ENCODE measurements at places on chromosomes 5 and 9.

- no peak for DNase-seq
These were observed 32.0 kb downstream of the ANGPTL2 start for GRCh38 chr9:127090341-127090985.

- no peak for DNase-seq
These were observed 176.8 kb downstream of the MELK start for GRCh38 chr9:36749461-36749860.

DNA sequence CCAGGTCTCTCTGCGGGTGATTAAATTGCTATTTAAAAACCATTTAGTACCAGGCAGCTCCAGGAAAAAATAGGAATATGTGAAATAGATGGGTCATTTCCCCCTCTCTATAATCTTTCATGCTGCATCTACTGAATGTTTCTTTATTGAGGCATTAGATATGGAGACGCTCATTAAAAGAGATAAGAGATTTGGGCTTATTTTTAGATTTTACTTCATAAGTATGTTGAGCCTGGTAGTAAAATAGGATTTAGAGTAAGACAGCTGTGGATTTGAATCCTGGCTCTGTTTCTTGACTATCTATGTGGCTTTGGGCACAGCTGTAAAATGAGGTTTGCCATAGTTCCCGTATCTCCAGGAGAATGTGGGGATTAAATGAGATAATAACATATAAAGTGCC lies 451.0 kb upstream of the GRIA1 start:
- no peak for DNase-seq

- DNase-seq: no peak
These were observed 7.9 kb upstream of the ADAMTS16 start for GRCh38 chr5:5132234-5132633.

GRCh38 chr5:116880601-116881000 lies 306.0 kb upstream of the SEMA6A start:
- DNase-seq: no peak

DNA sequence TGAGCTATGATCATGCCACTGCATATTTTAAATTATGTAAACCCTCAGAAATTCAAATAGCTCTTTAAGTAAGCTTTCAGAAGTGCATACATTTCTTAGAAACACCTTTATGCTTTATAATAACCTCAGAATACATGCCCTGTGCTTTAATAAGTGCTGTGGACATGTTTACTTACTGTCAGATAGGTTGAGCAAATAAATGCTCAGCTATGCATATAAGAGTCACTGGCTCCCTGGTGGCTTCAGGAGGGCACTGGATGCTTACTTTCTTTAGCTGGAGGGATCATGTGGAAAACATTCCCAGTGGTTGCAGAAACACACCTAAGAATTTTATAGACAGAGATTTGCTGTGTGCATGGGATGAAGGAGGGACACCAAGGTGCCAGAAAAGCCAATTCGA lies 74.4 kb downstream of the PDE6A start:
- DNase-seq: no peak

DNA sequence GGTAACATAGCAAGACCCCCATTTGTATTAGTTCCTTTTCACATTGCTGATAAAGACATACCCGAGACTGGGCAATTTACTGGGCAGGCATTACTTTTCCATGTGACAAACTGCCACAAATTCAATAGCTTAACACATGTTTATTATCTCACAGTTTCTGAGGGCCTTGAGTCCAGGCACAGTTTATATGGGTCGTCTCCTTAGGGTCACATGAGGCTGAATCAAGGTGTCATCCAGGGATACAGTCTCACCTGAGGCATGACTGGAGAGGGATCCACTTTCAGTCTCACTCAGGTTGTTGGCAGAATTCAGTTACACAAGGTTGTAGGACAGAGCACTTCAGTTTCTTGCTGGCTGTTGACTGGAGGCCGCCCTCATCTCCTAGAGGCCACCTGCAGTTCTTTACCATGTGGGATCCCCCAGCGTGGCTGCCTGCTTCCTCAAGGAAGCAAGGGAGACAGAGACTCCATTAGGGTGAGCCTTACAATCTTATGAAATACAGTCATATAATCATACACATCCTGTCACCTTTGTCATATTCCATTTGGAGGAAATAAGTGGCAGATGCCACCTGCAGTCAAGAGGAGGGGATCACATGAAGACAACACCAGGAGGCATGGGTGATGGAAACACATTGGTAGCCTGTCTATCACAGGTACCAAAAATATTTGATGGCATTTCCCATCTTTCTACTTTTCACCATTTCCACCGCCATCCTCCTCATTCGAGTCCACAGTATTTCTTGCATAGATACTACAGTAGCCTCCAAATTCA lies 15.1 kb upstream of the ERAP1 start:
- DNase-seq: no peak

DNA sequence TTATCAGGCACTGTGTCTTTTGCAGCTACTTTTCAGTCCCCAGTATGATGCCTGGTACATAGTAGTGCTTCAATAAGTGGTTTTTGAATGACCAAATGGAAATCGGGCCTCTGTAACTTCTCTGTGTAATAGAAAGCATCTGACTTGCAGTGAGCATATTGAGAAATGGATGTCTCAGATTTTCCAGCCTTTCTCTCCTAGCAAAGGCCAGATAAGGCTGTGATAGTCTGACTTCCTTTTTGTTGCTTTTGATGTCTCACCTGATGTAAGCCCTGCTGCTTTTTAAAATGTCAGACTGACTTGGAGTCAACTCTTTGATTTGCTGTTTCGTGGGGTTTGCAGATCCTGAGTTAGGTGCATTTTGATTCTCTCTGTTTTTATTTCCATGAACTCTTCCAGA lies 590.0 kb upstream of the ZNF608 start:
- DNase-seq: no peak

DNA sequence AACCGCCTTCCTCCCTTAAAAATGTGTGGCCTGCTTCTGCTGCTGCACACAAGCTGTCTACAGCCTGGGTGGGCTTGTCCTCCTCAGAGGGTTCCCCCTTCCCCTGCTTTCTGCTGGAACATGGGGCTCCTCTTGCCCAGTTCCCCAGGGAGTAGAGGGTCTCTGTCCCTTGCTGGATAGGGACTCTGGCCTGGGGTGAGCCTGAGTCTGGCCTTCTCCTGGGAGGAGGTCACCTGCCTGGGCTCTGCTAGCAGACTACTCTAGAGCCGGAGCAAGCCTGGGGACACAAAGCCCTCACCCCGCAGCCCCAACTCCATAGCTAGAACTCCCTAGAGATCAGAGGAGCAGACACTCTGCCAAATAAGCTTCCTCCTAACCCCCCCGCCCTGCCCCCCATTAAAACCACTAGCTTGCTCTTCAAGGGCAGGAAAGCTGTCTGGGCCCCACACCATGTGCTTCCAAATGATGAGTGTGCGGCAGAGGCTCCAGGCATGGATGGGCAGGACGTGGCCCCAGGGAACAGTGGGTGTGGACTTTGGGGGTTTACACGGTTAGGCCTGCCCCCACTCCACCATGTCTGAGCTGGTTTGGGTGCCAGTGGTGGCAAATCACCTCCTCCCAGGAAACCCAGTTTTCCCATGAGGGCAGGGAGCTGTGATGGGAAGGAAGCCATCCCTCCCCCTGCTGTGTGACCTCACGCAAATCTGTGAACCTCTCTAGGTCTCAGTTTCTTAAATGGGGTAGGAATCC lies 10.0 kb downstream of the TCF7 start:
- no peak for DNase-seq

- no peak for DNase-seq
These were observed 47.2 kb downstream of the BICD2 start for GRCh38 chr9:92717201-92718085.

GRCh38 chr5:35164860-35165542 lies 65.3 kb downstream of the PRLR start:
- DNase-seq: no peak

DNA sequence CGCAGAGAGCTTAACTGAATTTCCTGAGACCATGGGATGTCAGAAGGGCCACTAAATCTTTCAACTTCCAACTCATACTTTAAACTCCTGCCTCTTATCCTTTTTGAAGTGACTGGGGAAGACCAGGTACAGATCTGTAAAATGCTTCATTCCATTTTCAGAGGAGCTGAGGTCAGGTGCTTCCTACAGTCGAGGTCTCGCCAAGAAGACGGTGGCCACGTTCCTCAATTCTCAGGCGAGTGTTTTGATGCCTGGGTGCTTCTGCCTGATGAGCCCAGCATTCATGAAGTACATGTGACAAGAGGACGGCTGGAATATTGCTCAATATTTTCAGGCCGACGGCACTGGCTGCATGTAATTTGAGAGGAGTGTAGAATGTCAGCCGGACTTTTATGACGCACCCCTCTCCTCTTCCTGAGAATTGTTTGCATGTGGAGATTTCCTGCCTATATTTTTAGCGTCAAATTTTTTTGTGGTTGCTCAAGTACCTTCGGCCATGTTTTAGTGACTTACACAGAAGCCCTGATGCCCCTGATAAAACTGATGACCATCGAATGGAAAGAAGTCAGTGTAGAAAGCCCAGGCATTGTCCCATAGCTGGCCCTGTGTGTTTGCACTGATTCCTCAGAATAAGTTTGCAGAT lies 38.8 kb upstream of the GLRX start:
- DNase-seq: no peak
